ENCODE measurements at places on chromosomes 4 and X.

- DNase-seq, result no peak
These were observed 21.2 kb downstream of the EREG start for GRCh38 chr4:74386159-74386558.

DNA sequence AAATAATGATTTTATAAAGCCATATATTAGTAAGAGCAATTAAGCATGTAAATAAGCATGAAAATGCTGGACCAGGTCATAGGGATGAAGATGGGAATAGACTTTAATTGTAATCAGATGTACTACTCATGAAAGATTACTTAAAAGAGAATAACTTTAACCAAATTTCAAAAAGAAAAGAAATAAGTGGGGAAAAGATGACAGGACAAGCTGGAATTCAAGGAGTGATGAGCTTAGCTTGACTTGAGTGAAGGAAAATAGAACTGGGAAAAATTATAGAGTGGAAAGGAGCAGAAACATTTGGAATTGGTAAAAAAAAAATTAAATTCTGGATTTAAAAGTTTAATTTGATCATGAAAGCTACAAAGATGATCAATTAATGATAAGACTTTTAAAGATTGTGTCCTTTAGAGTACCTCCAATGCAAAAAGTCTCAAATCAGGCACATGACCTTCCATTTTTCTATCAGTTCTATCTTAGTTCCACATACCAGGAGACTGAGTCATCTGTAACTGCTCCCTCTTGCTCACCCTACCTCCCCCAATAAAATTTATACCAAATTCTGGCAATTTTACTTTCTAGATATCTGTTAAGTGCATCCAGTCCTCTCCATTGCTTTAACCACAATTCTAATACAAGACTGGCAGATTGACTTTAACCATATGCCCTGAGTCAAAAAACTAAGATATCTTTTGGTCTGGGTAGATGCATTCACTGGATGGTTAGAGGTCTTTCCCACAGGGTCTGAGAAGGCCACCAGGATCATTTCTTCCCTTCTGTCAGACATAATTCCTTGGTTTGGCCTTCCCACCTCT lies 56.4 kb upstream of the SLIT2 start:
- no peak for DNase-seq

DNA sequence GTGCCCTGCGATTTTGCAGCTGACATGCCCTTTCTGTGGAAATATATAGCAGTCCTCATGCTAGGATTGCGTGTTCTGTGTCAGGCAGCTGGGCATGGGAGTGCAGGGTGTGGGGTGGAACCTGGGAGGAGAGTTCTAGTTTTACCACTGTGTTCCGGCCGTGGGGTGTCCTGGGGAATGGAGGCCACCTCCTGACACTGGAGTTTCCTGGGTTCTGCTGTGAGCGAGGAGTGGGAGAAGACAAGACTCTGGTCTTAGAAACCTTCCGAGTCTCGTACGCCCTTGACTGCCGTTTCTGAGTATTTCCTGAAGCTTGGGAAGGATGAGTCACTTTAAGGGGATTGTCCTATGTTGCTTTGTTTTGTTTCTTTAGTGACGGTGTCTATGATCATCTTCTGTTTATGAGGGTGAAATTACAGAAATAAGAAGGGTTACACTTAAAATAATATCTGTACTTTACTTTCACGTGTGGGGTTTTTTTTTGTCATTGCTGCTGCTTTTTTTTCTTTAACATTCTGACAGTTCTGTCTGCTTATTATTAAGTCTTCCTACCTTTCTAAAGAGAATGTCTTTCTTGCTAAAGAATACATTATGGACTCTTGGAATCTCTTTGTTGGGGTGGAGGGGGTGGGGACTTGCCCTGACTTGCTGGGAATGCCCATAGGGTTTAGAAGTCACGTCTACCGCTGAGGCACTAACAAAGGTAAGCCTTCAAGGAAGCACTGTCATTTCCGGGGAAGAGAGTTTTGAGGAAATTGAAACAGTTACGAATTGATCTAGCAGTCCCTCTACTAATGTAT lies 19.1 kb downstream of the CD99 start:
- DNase-seq, result peak; percentile 81

DNA sequence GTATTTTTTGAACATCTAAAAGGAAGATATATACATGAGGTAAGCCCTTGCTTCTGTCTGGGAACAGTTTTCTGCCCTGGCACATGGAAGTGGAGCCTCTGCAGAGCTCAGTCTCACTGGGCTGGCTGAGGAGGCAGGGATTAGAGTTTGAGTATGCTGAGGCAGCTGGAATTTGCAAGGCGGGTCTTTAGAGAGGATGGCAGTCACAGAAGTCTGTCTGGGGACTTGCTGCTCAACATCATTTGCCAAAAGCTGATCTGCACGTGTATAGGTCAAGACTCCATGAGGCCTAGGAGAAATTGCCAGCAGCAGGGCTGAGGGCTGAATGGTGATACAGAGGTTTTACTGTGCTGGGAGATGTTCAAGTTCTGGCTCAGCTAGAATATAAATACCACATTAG lies 163.6 kb upstream of the ANK2 start:
- no peak for DNase-seq
